Glutamatergic neuron (in vitro differentiated cells): ENCODE measurements at places on chromosomes 2 and 18. TPM values are rescaled to one million over a fixed set of nuclear protein-coding genes. Genes with fewer than 3 reads are reported as not detected.

CD207 gene
- total RNA-seq: 0.51 TPM

GRCh38 chr18:9475643-9476591 is 604 bp downstream of the RALBP1 start:
- no peaks in the 10 kb centered on the region for H3K36me3 ChIP-seq
- peaks cover 2% of the 10 kb centered on the region for H3K27me3 ChIP-seq
- H3K4me1 ChIP-seq: peaks cover 9% of the 10 kb centered on the region
- peak overlapping the region; percentile 92 for H3K4me3 ChIP-seq
- no peak for DNase-seq

EFR3B gene
- 22.9 TPM for total RNA-seq

TRABD2A gene
- not detected for total RNA-seq

SATB2 gene
- 20.8 TPM for total RNA-seq

DNA sequence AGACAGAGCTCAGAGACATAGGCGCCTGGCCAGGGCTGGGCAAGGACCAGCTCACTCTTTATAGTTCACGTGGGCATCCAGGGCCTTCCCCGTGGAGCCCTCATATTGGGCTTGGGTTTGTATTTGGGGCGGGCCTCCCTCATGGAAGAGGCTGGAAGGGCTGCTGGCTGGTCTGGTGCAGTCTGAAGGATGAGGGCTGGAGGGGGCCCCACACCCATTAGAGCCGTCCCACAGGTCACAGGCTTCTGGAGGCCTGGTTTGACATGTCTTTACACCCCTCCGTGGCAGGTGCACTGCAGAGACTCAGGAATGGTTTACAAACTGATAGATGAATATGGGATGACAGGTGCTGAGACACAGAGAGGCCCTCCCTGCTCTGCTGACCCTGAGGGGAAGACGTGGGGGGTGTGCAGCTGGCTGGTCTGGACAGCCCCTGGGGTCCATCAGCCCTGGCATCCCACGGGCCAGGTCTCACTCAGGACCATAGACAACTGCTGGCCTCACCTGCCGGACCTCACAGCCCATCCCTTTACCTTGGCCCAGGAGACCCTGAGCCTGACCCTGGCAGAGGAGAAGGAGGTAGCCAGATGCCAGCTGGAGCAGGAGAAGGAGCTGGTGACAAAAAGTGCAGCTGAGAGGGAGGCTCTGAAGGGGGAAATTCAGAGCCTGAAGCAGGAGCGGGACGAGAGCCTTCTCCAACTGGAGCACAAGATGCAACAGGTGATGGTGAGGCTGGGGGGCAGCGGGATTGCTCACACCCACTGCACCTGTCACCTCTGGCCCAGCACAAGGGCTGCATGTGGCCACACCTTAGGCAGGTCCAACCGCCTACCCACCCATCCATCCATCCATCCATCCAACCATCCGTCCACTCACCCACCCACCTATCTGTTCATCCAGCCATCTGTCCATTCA is 43.9 kb downstream of the CROCC2 start:
- no peak for DNase-seq
- H3K27me3 ChIP-seq: peaks cover 4% of the 10 kb centered on the region
- H3K4me1 ChIP-seq: peaks cover 2% of the 10 kb centered on the region
- no peaks in the 10 kb centered on the region for H3K36me3 ChIP-seq
- no peak overlapping the region for H3K27ac ChIP-seq

GRCh38 chr2:11338580-11338979 is 5.9 kb downstream of the ROCK2 start:
- peaks cover 5% of the 10 kb centered on the region for H3K36me3 ChIP-seq
- H3K27ac ChIP-seq: no peak overlapping the region
- peaks cover 8% of the 10 kb centered on the region for H3K4me1 ChIP-seq
- no peak for DNase-seq

DNA sequence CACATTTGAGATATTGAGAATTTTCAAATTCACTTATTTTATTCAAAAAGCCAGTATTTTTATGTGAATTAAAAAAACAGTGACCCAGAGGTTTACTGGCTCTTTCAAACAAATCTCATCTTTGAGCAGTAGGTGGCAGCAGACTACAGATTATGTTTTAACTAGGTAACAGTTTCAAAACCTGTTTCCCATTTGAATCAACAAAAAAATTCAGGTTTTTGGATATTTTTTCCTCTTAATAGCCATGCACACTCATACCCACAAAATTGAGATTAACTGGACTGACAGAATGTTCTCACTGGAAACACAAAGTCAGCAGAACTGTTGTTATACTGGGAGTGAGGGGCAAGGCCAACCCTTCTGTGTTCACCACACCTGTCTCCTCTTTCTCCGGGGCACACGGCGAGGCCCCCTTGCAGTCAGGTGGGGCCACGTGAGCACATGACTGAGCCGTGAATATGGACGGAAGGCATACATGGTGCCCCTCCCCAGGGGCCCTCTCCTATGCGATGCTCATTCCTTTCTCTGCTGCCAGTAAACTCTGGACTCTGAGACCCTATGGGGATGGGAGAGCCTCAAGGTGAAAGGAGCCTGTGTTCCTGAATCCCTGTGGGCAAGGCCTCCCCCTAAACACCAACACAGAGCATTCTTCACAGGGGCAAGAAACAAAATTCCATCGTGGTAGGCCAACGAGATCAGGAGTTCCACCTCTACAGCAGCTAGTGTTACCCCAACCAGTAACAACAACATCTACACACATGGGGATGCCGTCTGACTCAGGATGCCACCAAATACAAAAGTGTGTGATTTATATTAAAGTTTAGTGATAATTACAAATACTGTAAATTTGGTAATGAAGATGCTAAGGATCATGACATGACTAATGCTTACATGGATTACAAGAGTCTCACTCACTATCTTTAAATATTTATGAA is 80.4 kb downstream of the LPIN2 start:
- H3K27ac ChIP-seq: no peak overlapping the region
- no peaks in the 10 kb centered on the region for H3K27me3 ChIP-seq
- H3K36me3 ChIP-seq: no peaks in the 10 kb centered on the region
- H3K4me3 ChIP-seq: no peak overlapping the region

PROKR1 gene
- total RNA-seq: 0.83 TPM

SERPINB11 gene
- not detected for total RNA-seq

- H3K27me3 ChIP-seq: peaks cover 1% of the 10 kb centered on the region
- H3K36me3 ChIP-seq: no peaks in the 10 kb centered on the region
- no peaks in the 10 kb centered on the region for H3K4me1 ChIP-seq
Measured at GRCh38 chr2:208437755-208438154, 31.2 kb downstream of the PTH2R start.

GRCh38 chr2:60962528-60962927 is 55.0 kb upstream of the PEX13 start:
- no peak overlapping the region for H3K4me3 ChIP-seq
- H3K4me1 ChIP-seq: no peaks in the 10 kb centered on the region
- no peak for DNase-seq
- no peaks in the 10 kb centered on the region for H3K36me3 ChIP-seq
- H3K27ac ChIP-seq: no peak overlapping the region
- H3K27me3 ChIP-seq: no peaks in the 10 kb centered on the region

DNA sequence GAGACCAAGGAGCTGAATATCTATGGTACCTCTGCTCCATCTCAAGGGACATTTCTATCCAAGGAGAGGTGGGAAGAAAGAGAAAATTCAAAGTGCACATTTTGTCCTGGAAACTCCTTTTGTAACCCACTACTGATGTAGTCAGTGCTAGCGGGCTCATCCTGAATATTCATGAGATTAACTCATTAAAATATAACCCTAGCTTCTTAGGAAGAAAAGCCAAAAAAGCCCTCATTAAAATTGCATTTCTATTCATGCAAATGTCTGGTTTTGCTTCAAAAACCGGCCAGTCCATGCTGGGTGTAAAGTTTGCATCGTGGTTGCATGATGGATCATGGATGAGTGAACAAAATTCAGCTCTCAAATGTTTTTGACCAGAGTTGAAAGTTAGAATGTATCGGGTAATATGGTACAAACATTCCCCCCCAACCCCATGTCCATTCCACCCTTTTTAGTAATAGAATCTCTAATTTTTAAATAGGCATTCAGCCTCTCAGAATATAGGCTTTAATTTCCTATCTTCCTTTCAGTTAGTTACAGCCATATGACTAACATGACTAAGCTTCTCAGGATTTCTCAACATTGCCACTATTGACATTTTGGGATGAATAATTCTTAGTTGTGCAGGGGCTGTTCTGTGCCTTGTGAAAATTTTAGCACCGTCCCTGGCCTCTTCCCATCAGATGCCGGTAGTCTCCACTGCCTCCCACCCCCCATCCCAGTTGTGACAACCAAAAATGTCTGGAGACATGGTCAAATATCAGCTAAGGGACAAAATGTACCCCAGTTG is 104.2 kb upstream of the RND3 start:
- no peak for DNase-seq
- no peaks in the 10 kb centered on the region for H3K36me3 ChIP-seq
- peaks cover 2% of the 10 kb centered on the region for H3K27me3 ChIP-seq
- H3K4me3 ChIP-seq: no peak overlapping the region
- no peak overlapping the region for H3K27ac ChIP-seq
- no peaks in the 10 kb centered on the region for H3K4me1 ChIP-seq

- no peaks in the 10 kb centered on the region for H3K36me3 ChIP-seq
- no peak overlapping the region for H3K4me3 ChIP-seq
- no peaks in the 10 kb centered on the region for H3K4me1 ChIP-seq
- H3K27ac ChIP-seq: no peak overlapping the region
Measured at GRCh38 chr2:214247531-214247930, 163.3 kb upstream of the VWC2L start.

HOXD10 gene
- not detected for total RNA-seq

DNER gene
- total RNA-seq: 36.0 TPM

DNA sequence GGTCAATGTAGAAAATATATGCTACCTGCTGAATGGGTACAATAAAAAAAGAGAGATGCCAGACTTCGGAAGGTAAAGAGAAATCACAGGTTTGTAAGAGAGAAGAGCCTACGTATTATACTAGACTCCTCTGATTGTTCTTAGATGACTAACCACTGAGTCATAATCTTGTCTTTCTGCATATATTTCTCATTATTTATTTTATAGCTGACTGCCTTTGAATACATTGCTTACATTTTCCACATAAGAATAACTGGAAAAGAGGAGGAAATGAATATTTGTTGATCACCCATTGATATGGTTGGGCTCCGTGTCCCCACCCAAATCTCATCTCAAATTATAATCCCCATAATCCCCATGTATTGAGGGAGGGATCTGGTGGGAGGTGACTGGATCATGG is 90.3 kb upstream of the RAB27B start:
- H3K4me1 ChIP-seq: no peaks in the 10 kb centered on the region
- DNase-seq: no peak
- no peak overlapping the region for H3K4me3 ChIP-seq
- peaks cover 2% of the 10 kb centered on the region for H3K27me3 ChIP-seq
- no peaks in the 10 kb centered on the region for H3K36me3 ChIP-seq

DNA sequence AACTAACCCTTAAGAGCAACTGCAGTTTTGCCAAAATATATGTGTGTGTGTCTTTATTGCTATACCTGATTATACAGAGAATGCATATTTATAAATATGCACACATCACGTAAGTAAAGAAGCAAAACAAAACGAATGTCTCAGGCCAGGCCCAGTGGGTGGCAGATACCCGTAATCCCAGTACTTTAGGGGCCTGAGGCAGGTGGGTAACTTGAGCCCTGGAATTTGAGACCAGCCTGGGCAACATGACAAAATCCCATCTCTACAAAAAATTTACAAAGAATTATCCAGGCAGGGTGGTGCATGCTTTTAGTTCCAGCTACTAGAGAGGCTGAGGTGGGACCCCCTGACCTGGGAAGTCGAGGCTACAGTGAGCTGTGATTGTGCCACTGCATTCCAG is 745.3 kb downstream of the SATB2 start:
- no peak for DNase-seq
- no peak overlapping the region for H3K4me3 ChIP-seq
- H3K27me3 ChIP-seq: peaks cover 3% of the 10 kb centered on the region
- no peaks in the 10 kb centered on the region for H3K36me3 ChIP-seq

GRCh38 chr18:38244480-38244879 is 678.9 kb upstream of the CELF4 start:
- no peaks in the 10 kb centered on the region for H3K36me3 ChIP-seq
- H3K27me3 ChIP-seq: no peaks in the 10 kb centered on the region
- H3K4me1 ChIP-seq: no peaks in the 10 kb centered on the region
- no peak overlapping the region for H3K4me3 ChIP-seq
- no peak overlapping the region for H3K27ac ChIP-seq

- no peak overlapping the region for H3K4me3 ChIP-seq
- no peaks in the 10 kb centered on the region for H3K36me3 ChIP-seq
- DNase-seq: no peak
- no peak overlapping the region for H3K27ac ChIP-seq
Measured at GRCh38 chr2:217360781-217361482, 501.1 kb upstream of the TNP1 start.

DNA sequence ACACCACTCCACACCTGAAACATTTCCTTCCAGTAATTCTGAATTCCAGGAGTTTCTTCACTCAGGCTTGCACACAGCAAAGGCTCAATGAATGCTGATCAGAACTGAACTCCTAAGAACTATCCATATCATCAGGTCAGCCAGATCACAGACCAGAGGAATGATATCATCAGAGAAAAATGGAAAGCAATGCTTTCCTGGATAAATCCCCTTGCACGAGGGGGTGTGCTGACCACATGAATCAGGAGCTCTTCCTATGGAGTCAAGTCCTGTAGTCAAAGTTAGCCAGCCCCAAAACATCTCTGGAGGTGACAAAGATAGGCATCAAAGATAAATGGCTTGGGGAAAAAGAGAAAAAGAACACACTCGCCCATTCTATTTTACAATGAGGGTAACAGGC is 83.8 kb upstream of the ACVR2A start:
- H3K4me3 ChIP-seq: no peak overlapping the region
- no peak overlapping the region for H3K27ac ChIP-seq
- no peak for DNase-seq
- H3K36me3 ChIP-seq: peaks cover 3% of the 10 kb centered on the region
- no peaks in the 10 kb centered on the region for H3K4me1 ChIP-seq

- H3K4me3 ChIP-seq: peak overlapping the region; percentile 67
- DNase-seq: no peak
- H3K4me1 ChIP-seq: peaks cover 13% of the 10 kb centered on the region
- H3K27me3 ChIP-seq: peaks cover 56% of the 10 kb centered on the region
- no peaks in the 10 kb centered on the region for H3K36me3 ChIP-seq
Measured at GRCh38 chr2:44943693-44944101, 2.2 kb downstream of the SIX3 start.

ACADL gene
- total RNA-seq: not detected

DNA sequence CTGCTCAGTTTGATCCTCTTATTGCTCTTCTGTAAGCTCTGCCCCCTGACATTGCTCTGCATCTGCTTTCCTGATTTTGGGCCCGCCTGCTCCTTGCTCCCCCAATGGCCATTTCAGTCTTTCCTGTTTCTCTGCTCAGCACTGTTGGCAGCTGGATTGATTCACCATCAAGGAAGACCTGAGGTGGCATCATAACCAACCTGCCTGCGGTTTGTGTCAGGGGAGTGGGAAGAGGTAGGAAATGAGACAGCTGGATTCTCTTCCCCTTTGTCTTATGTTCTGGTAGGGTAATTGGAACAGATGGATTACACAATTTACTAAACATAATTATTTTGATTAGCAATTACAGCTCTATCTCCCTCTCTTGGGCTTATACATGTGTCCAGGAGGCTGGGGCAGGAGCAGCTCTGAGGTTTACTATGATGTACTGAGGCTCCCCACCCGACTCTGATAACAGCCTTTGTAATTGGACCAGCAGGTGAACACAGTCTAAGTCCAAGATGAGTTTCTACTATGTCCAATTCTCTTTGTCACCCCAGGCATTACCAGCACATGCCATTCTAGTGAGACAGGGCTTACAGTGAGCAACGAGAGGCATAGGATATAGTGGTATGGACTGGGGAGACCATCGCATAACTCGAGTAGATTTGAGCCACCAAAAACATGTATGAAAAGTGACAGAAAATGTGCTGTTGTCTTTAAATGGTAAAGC is 151.8 kb upstream of the MMADHC start:
- no peak overlapping the region for H3K27ac ChIP-seq
- H3K4me1 ChIP-seq: peaks cover 8% of the 10 kb centered on the region
- no peaks in the 10 kb centered on the region for H3K36me3 ChIP-seq
- H3K27me3 ChIP-seq: no peaks in the 10 kb centered on the region
- H3K4me3 ChIP-seq: no peak overlapping the region
